Stimulated activated CD4-positive, alpha-beta T cell treated with anti-CD3 and anti-CD28 coated beads, Interleukin-4, amount 100 ng/mL, for 48 hours (primary cell): ENCODE measurements at places on chromosomes 1 and 21.

GRCh38 chr1:41241749-41242341, at the start of gene SCMH1:
Gene SCMH1 (minus strand): TSS chr1:41242306. CDS start chr1:41186133, 56,173 bp downstream.
- peak; percentile 39 for DNase-seq

DNA sequence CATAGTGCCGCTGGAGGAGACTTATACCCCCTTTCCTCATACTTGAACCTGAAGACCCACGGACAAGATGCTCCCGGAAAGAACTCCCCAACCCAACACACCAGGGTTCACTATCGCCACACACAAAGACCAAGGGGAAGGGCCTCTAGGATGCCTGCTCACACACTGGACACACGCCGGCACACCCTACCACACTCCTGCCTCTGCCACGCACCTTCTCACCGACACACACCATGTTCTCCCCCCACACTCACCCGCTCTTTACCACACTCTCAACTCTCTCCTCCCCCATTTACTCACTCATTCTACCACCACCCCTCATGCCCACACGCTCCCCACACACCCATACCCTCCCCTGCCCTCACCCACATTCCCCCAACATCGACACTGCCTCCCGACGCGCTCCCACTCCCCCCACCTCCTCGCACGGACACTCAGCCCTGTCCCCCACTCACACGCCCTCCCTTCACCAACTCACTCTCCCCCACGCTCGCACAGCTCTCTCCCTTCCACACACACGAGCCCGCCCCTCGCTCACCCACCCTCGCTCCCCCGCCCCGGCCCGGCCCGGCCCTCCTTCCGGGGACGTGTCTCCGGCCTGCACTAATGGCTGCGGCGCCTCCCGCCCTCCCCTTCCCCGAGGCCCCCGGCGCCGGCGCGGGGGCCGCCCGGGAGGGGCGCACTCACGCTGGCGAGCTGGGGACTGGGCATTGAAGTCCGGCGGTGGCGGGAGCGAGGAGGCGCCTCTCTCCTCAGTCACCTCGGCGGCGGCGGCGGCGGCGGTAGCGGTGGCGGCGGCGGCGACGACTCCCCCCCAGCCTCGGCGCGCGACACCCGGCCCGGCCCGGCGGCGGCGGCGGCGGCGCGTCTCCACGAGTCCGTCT, 626 bp downstream of the PTP4A2 start:
- DNase-seq: peak; percentile 69

- no peak for DNase-seq
These were observed 157.3 kb downstream of the GALNT2 start for GRCh38 chr1:230224101-230224960.

- no peak for DNase-seq
These were observed 51.5 kb downstream of the IGSF5 start for GRCh38 chr21:39796466-39796865.

GRCh38 chr21:41365377-41366107, 3.7 kb downstream of the MX2 start:
- DNase-seq: no peak

GRCh38 chr1:158323866-158324265, 7.5 kb downstream of the CD1B start:
- no peak for DNase-seq

DNA sequence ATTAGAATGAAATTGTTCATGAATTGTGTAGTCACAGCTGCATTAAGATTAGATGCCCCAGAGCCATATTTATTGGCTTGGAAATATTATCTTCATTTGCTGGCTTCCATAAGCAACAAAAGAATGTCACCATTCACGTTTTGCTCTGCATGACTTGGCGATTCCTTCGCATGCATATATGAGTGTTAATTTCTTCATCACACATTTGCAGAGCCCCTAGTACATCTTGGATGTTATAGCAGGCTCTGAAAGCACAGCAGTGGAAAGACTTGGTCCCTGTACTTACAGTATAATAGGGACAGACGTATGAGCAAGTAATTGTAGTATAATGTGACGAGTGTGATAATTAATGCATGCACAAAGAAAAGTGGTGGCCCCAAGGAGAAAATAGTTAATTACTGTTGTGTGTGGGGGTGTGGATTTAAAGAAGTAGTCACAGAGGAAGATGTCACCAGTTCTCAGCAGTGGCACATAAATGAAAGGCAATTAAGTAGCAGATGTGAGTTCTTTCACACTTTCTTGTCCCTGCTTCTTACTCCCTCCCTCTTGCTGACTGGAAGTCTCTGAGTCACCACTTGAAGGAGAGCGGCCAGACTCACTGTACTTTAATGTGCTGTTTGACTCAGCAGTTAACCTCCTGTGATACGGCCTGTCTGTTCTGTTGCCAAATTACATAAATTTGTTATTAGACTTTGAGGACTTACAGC, 21.0 kb downstream of the S100A10 start:
- DNase-seq: no peak

- DNase-seq: no peak
These were observed 222.0 kb downstream of the KAZN start for GRCh38 chr1:14820295-14821085.

- DNase-seq: no peak
These were observed 43.3 kb downstream of the DHRS3 start for GRCh38 chr1:12574757-12575139.
